ENCODE measurements at places on chromosomes 2 and 18. TPM values are rescaled to one million over a fixed set of nuclear protein-coding genes. Genes with fewer than 3 reads are reported as not detected.

The M1AP gene
- 7.7 TPM for total RNA-seq

DNA sequence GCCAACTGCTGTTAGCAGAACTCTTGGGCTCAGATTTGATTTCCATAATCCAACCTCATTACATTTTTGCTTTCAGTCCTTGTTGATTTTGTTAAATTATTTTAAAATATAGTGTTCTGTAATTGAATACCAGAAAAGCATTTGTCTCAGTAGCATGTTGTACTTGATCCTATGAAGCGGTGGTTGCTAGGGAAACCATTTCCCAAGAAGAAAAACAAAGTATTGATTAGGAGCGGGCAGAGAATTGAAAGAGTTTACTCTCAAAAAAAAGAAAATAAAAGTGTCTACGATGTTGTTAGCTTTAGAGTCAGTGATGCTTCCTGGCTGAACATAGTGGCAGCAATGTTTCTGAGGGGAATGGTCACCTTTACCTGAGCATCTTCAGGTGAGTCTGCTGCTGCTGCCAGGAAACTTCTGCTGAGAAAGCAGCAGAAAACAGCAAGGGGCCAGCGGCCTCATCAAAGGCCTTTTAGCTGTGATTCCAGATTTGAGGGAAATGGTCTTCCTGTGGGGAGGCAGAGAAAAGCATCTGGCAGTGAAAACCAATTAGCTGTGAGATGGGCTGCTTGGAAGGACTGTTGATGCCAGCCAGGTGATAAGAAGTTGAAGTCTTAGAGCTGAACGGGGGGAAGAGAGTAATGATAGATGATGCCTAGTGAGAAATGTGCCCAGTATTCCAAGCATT is 37.1 kb downstream of the CRIM1 start:
- H3K4me3 ChIP-seq: no peak overlapping the region
- no peak overlapping the region for H3K27ac ChIP-seq
- peaks cover 21% of the 10 kb centered on the region for H3K4me1 ChIP-seq
- no peak for DNase-seq

DNA sequence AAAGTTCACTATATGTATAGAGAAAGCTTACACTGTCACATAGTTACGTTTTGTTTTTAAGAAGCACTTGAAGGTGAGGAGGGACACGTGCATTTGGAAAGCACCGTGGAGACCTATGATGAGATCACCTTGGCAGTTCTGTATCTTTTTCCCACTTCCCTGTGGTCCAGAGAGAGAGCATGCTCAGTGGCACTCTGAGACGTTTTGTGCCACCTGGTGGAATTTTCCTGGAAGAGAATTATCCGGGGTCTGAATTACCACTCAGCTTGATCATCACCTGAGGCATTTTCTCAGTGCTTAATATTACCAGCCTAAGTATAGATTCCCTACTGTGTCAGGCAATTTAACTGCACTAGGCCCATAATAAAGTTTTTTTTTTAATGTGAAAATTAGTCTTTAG is 469.4 kb upstream of the SMIM21 start:
- no peaks in the 10 kb centered on the region for H3K36me3 ChIP-seq
- peaks cover 7% of the 10 kb centered on the region for H3K27me3 ChIP-seq
- no peak for DNase-seq
- H3K27ac ChIP-seq: no peak overlapping the region
- H3K4me1 ChIP-seq: no peaks in the 10 kb centered on the region

DNA sequence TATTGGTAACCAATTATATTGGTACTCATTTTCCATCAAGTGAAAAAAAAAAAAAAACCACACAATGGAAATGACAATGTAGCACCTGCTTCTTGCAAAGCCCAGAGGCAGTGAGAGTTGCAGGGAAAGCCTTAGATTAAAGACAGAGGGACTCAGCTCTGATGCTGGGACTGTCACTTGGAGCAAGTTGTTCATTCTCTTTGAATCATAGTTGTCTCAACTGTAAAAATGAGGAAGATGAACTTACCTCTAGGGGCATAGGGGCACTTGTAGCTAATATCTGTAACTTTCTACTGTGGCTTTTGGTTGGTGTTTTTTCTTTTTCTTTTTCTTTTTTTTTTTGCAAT is 81.4 kb upstream of the LPIN2 start:
- H3K27ac ChIP-seq: no peak overlapping the region
- no peaks in the 10 kb centered on the region for H3K36me3 ChIP-seq
- no peaks in the 10 kb centered on the region for H3K4me1 ChIP-seq
- H3K4me3 ChIP-seq: no peak overlapping the region
- H3K27me3 ChIP-seq: no peaks in the 10 kb centered on the region

DNA sequence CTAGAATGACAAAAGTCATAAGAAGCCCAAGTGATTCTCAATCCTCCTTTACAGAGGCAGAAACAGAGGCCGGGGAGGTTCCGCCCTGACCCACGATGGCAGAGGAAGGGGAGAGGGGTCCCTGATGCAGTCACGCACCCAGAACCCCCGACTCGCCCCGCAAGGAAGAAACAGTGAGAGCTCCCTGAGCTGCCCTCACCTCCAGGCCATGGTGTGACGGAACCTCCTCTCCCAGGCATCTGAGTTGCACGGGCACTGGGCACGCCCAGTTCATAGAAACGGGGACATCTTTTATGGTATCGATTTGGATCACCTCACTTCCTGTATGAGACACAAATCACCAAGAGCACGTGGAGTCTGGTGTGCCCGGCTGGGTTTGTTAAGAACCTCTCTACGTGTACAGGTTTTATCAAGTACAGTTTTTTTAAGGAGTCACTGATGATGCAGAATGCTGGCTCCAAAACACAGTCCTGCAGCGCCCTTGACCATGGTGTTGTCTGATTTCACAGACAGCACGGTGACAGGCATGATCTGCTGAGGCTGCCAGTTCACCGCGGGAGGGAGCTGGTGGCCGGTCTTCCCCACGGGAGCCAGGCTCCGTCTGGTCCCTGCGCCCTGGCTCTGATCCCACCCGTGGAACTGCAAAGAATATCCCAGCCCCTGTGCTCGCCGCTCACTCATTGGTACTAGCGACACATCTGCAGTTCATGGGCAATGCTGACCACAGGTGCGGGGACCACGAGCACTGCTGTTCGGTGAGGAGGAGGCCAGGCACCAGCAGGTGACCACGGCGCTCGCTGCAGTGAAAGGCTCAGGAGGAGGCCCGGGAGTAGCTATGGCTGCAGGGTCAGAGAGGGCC is 35.6 kb downstream of the PXDN start:
- peaks cover 29% of the 10 kb centered on the region for H3K27me3 ChIP-seq
- no peak overlapping the region for H3K4me3 ChIP-seq
- DNase-seq: no peak
- no peaks in the 10 kb centered on the region for H3K4me1 ChIP-seq

- DNase-seq: no peak
- no peaks in the 10 kb centered on the region for H3K27me3 ChIP-seq
- H3K27ac ChIP-seq: no peak overlapping the region
- no peaks in the 10 kb centered on the region for H3K36me3 ChIP-seq
- no peak overlapping the region for H3K4me3 ChIP-seq
These were observed 117.9 kb downstream of the HAUS1 start for GRCh38 chr18:46222093-46222492.

DNA sequence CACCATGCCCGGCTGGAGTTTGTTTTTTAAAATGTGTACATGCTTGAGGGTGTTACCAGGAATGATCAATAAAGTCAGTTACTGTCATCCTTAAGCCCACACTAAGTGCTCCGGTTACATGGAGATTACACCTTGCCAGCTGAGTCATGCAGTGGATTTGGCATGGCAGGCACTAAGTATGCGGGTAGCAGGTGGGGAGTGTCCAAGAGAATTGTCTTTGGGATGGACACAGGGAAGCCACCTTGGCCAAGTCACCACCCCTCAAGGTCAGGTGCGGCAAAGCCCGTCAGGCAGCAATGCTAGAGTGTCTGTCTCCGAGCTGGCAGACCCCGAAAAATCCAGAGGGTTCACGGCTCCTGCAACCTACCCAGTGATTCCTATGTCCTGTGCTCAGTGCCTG is 54.8 kb downstream of the GBX2 start:
- no peaks in the 10 kb centered on the region for H3K36me3 ChIP-seq
- no peak for DNase-seq
- H3K27ac ChIP-seq: no peak overlapping the region

- no peak for DNase-seq
- H3K27ac ChIP-seq: no peak overlapping the region
- no peaks in the 10 kb centered on the region for H3K4me1 ChIP-seq
- H3K27me3 ChIP-seq: no peaks in the 10 kb centered on the region
- H3K4me3 ChIP-seq: no peak overlapping the region
These were observed 142.7 kb upstream of the KLHL14 start for GRCh38 chr18:32915516-32915915.

DNA sequence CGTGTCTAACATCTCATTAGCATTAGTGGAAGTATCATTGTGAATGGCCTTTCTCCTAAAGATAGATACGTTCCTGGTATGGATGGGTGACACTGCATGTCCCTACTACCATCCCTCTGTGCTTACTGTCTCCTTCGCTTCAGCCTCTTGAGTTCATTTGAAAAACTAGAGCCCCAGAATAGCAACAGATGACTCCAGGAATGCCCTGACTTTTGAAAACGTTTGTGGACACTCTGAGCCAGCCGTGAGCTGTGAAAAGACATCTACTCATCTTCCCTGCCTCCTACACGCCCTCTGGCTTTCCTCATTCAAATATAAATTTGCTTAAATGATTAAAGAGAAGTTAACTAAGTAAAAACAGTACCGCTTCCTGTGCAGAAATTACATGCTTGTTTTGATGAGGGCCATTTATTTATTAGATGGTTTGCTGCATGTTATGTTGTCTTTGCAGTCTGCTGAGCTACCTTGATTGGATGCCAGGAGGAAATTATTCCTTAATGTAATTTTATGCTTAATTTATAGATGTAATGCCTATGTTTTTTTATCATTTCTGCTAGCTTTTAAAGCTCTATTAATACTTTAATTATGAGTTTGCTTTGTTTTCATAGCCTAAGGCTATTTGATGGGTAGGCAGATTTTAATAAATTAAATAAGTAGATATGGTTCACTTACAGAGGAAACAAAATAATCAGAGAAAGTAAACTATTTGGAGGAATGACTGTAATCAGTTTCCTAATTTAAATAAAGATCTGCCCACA is 32.1 kb upstream of the MYO3B start:
- H3K27me3 ChIP-seq: no peaks in the 10 kb centered on the region
- no peaks in the 10 kb centered on the region for H3K36me3 ChIP-seq
- no peak overlapping the region for H3K27ac ChIP-seq
- peaks cover 19% of the 10 kb centered on the region for H3K4me1 ChIP-seq
- H3K4me3 ChIP-seq: no peak overlapping the region

- no peak for DNase-seq
- H3K27me3 ChIP-seq: no peaks in the 10 kb centered on the region
- H3K36me3 ChIP-seq: no peaks in the 10 kb centered on the region
- H3K4me1 ChIP-seq: no peaks in the 10 kb centered on the region
These were observed 34.1 kb upstream of the NXPH2 start for GRCh38 chr2:138814123-138814898.

DNA sequence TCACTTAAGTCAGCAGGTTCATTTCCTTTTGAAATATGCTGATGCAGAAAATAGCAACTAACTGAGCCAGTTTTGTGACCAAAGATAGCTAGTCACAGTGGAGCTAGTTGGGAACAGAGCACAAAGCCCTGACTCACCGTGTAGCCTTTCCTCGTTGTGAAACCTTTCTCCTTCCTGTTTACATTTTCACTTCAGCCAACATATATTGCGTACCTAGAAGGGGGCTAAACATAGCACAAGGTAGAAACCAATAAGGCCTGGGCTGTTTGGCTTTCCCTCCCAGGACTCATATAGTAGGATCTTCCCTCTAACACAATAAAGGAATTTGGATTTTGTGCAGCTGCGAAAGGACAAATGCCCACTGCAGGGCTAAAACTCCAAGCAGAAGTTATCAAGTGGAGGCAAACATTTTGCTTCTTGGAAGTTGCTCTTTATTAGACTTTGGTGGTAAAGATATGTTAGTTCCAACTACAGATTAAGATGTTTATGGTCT is 24.5 kb upstream of the LPIN2 start:
- peaks cover 22% of the 10 kb centered on the region for H3K4me1 ChIP-seq
- no peaks in the 10 kb centered on the region for H3K27me3 ChIP-seq
- H3K36me3 ChIP-seq: no peaks in the 10 kb centered on the region

DNA sequence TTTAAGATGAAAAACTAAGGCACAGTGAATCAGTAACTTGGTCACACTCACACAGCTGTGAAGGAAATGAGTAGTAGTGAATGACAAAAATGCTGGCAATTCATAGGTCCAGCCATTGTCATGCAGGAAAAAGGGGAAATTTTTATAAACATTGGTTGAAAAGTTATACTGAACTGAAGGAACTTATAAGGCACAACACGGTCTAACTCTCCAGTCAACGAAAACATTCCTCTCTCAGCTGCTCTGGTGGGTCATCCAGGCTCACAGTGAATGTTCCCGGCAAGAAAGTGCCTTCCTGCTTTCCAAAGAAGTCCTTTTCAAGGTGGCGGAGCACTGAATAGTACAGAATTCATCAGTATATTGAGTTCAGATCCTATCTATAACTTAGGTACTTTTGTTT is 476.1 kb downstream of the DCC start:
- H3K4me3 ChIP-seq: no peak overlapping the region
- no peak overlapping the region for H3K27ac ChIP-seq
- H3K4me1 ChIP-seq: no peaks in the 10 kb centered on the region
- H3K27me3 ChIP-seq: no peaks in the 10 kb centered on the region
- no peaks in the 10 kb centered on the region for H3K36me3 ChIP-seq

DNA sequence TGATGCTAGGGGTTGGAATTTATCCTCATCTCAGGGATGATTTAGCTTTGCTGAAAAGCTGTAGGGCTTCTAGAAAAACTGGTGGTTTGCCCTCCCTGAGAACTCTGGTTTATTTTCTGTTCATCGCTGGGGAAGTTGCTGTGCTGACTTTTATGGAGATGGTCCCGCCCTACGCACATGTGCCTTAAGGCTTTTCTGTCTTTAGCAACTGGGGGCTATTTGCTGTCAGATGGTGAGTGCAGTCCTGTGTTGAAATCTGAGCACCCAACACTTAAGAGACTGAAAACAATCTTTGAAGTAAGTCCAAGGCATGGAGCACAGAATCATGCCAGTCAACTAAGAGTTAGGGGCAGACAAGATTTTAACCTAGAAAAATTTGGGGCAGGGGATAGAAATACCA is 2148.4 kb upstream of the CELF4 start:
- no peaks in the 10 kb centered on the region for H3K36me3 ChIP-seq
- no peak for DNase-seq
- H3K27me3 ChIP-seq: no peaks in the 10 kb centered on the region
- H3K4me3 ChIP-seq: no peak overlapping the region
- H3K4me1 ChIP-seq: no peaks in the 10 kb centered on the region

DNA sequence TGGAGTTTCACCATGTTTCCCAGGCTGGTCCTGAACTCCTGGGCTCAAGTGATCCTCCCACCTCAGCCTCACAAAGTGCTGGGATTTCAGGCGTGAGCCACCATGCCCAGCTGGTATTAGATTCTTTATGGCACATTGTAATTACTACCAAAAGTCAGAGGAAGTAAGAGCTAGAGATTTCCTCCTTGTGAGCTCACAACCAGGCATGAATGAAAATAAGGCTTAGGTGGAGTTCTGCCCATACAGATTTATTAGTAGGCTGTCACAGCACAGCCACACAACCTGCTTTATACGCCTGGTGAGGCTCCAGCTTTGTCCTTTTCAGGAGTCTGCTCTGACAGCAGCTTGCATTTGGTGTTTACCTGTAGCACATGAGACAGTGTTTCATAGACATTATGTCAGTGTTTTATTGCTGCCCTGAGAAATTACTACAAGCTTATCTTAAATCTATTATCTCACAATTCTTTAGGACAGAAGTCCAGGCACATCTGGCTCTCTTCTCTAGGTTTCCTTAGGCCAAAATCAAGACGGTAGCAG is 156.6 kb downstream of the TANC1 start:
- peaks cover 31% of the 10 kb centered on the region for H3K4me1 ChIP-seq
- no peak overlapping the region for H3K4me3 ChIP-seq
- peak overlapping the region; percentile 77 for H3K27ac ChIP-seq
- no peaks in the 10 kb centered on the region for H3K27me3 ChIP-seq

GRCh38 chr2:70122470-70122869 is 35.2 kb downstream of the PCBP1 start:
- DNase-seq: no peak
- no peak overlapping the region for H3K4me3 ChIP-seq
- peaks cover 23% of the 10 kb centered on the region for H3K4me1 ChIP-seq
- H3K36me3 ChIP-seq: no peaks in the 10 kb centered on the region
